ENCODE measurements at places on chromosomes 12 and 14.

DNA sequence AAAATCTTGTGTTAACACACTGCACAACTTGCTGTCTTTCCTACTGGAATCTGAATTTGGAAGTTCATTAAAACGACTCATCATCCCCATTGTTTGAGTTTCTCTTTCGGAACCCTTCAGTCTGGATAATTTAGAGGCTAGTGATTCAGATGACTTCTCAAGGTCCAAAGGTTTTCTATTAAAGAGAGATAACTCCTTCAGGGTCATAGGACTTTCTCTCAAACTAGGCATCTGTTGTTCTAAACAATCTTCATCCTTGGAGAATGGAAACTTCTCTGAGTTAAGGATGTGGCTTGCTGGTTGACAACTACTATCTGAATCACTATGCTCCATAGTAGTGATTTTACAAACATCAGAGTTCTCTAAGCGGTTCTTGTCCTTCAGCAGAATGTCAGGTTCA, 4.4 kb downstream of the MLH3 start:
- no peak for DNase-seq

DNA sequence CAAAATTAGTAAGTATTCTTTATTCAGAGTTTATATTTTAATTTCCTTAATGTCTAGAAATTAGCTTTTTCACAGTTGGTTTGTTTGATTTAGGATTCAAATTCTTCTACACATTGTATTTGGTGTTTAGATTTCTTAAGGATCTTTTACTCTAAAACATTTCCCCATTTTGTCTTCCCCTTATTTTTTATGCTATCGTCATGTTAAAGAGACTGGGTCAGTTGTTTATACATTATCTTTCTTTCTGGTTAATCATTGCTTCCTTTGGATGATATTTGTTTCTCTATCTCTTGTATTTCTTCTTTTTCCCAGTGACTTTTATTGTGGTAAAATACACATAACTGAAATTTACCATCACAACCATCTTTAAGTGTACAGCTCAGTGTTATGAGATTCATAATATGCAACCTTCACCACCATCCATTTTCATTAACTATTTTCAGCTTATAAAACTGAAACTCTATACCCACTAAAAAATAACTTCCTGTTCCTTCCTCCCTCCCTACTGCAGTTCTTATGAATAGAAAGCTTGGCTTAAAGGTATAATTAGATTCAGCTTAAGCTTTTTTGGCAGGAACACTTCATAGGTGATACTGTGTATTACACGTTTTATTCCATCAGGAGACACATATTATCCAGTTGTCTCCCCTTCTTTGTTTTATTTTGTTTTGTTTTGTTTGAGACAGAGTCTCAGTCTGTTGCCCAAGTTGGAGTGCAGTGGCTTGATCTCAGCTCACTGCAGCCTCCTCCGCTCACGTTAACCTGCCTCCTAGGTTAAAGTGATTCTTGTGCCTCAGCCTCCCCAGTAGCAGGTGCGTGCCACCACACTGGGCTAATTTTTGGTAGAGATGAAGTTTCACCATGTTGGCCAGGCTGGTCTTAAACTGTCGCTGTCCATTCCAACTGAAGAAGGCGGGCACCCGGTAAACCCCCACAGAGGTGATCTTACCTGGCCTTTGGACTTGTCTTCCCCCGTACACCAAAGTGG, 45.0 kb downstream of the NOPCHAP1 start:
- no peak for DNase-seq

GRCh38 chr14:25666877-25667276, 616.9 kb upstream of the STXBP6 start:
- no peak for DNase-seq

DNA sequence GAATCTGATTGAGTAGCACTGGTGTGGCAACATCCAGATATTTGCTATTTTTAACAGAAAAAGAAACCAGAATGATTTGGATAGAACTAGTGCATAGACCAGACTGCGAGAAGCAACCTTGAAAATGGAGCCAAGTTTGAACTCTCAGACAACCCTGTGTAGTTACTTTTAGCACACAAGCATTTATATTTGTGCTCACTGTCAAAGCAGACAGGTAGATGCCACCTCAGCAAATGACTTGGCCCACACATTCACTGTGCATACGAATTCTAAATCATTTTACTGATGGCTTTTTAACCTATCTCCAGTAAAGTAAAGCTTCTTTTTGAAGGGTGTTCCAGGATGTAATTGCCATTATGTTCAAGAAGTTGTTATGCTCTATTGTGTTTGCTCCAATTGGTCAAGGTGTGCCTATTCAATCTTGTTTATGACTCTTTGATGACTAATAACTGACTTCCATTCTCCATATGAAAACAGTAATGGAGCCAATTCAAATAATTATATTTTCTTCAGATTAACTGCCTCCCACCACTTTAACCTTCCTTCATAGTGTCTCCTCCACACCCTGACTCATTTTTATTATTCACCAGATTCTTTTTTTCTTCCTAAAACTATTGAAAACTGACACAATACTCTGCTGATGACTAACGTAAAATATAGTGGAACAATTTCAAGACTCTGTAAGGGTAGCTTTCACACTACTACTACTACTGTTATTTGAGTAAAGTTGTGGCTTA, 138.5 kb downstream of the CCER1 start:
- no peak for DNase-seq

GRCh38 chr14:74848768-74849167, 27.2 kb downstream of the PROX2 start:
- DNase-seq, result no peak

DNA sequence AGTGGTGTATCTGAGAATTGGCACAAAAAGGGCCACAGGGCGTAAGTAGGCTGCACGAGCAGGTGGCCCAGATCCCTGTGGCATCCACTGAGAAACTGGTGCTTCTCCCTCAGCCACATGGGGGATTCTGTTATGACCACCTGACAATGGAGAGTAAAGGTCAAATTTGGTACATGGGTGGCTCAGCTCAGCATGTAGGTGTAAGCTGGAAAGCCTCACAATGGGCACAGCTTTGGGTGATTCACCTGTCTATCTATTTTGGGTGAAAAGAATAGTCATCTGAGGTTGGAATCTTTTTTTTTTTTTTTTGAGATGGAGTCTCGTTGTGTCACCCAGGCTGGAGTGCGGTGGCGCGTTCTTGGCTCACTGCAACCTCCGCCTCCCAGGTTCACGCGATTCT, 163.4 kb upstream of the TMEM260 start:
- DNase-seq, result no peak

Measured in coronary artery (tissue), 2 donors.